Activated CD8-positive, alpha-beta memory T cell treated with anti-CD3 and anti-CD28 coated beads for 48 hours (primary cell): ENCODE measurements at places on chromosomes 7 and 10.

DNA sequence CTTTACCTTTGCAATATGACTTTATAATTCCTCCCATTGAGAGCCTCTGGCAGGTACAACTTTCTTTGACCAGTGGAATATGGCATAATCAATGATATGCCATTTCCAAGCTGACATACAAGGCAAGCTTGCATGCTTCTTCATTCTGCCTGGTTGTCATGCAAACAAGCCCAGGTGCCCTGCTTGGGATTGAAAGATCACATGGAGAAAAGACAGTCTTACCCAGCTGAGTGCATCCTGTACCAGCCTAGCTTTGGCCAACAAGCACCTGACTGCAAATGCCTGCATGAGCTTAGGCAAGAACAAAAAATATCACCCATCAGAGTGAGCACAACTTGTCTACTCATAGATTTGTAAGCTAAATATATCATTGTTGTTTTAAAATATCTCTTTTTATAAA is 82.9 kb upstream of the KCND2 start:
- DNase-seq = no peak

GRCh38 chr7:55550010-55550663 is 22.2 kb downstream of the VOPP1 start:
- no peak for DNase-seq

DNA sequence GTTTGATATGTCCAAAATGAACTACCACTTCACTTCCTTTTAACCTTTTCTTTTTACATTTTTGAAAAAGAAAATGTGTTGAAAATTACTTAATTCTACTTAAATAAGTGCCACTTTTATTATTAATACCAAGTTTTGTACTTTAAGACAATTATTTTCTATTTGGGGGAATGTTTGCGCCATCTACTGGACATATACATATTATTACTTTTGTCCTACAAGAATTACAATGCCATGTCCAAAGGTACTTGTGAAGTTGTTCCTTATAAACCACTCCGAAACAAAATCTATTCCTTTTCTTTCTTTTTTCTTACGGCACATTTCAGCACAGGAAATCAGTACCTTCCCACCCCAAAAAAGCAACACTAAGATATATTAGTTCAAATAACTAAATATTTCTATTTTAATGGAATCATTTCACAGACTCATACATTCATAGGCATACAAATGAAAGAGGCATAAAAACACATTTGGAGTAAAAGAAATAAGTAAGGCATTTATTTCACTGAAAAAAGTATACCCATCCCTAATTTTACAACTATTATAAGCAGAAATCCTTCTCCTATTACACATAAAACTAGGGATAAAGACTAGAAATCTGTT is 169.9 kb downstream of the RNF133 start:
- DNase-seq = no peak

DNA sequence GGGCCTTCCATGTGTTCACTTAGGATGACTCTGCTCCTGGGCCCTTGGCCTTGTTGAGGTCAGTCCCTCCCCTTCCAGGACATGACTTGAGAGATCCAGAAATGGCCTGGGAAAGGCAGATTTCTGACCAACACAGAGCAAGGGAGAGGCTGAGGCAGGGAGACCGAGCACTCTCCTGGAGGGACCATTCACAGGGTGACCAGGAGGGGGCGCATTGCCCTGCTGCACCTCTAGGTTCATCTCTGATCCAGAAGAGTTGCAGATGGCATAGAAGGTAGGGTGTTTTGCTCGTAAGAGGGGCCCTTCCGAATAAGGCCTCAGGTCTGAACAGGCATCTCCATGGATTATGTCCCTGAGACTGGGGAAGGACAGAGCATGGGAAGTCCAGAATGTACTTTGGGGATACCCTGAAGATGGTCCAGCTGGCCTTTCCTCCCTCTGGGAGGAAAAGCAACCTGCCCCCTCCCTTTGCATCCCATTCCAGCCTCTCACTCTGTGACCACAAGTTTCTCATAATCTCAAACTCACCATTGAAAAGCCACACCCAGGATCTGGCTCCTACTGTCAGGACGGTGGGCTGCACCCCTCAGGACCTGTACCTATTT is 6.6 kb downstream of the DMBT1 start:
- no peak for DNase-seq

GRCh38 chr7:100612730-100613390 is 520 bp downstream of the MOSPD3 start:
- DNase-seq = no peak

DNA sequence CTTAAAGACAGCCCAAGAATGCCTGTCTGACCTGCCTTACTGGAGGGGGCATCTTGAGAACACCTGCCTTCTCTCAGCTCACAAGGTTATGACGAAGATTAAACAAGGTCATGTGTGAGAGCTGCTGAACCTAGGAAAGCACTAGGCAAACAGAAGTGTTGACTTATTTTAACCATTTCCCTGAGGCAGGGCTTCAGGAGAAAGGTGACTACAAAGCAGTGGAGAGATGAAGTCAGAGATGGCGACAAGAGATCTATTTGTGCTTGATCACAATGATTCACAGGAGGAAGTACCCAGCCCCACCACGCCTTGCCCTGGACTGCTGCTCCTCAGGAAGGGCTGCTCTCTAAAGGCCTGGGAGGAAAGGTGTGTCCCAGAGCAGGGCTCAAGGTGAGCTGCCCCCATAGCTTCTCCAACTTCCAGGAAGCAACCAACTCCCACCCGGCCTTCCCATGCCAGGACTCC is 27.8 kb downstream of the STN1 start:
- no peak for DNase-seq

- DNase-seq = no peak
Observed at GRCh38 chr7:129606803-129607202, 4.7 kb upstream of the NRF1 start.
